NCI-H187 treated with DMSO at 0.1 percent for 48 hours (cell line): ENCODE measurements at places on chromosomes 13 and 19.

DNA sequence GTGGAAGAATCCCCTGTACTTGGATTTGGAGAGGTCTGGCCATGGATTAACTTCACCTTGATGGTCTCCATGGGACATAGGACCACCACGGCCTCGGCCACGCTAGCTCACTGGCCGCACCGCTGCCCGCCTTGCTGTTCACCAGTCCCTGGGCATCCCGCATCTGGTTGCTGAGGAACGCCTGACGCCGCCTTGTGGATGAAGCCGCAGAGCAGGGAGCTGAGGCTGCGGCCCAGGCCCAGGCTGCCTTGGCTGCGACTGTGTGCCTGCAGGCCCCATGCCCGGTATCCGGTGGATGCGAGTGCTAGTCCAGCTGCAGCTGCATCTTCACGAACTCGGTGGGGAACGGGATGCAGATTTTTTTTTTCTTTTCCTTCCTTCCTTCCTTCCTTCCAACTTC is 1407.1 kb downstream of the UQCRFS1 start:
- no peak for DNase-seq

- DNase-seq, result no peak
Measured at GRCh38 chr19:20171285-20171684, 4.3 kb downstream of the ZNF486 start.

- no peak for DNase-seq
Measured at GRCh38 chr13:97945792-97946419, 7.6 kb upstream of the IPO5 start.

GRCh38 chr19:12974301-12975220 is 5.2 kb downstream of the DAND5 start:
- DNase-seq, result no peak

GRCh38 chr13:97515643-97516042 is 81.7 kb downstream of the RAP2A start:
- DNase-seq, result no peak

DNA sequence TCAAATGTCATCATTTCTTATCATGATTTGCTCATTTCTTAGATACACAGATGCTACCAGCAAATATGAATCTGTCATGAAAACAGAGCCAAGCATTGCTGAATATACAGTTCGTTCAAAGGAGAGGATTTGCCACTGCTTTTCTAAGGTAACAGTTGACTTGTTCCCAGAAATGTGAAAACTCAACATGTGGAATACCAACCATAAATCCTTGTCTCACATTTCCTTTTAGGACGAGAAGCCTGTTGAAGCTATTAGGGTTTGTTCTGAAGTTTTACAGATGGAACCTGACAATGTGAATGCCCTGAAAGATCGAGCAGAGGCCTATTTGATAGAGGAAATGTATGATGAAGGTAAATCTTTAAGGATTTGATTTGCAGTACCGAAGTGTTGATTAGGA is 86.7 kb downstream of the DNAJC3 start:
- DNase-seq, result no peak

- no peak for DNase-seq
Measured at GRCh38 chr13:47413526-47413925, 516.7 kb upstream of the HTR2A start.
